WTC11 (cell line): ENCODE measurements at places on chromosomes 4 and X.

DNA sequence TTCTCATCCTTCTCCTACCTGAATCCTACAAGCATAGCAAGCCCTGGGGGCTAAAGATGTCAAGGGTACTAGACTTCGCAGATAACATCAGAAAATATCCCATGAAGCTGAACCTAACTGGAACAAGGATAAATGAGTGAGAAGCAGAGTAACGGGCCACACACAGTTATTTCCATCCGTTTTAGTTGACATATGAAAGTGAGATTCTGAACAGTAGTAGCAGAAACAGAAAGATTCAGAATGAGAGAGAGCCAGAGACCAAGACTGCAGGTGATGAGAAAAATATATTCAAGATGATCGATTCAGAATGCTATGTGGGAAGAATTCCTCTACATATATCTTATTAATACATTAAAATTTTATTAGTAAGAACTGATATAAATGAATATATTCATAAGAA is 165.1 kb downstream of the TSPAN5 start:
- no peak for DNase-seq
- H3K27me3 ChIP-seq: no peaks in the 10 kb centered on the region
- H3K36me3 ChIP-seq: no peaks in the 10 kb centered on the region
- H3K27ac ChIP-seq: no peak overlapping the region
- peaks cover 37% of the 10 kb centered on the region for H3K4me1 ChIP-seq

DNA sequence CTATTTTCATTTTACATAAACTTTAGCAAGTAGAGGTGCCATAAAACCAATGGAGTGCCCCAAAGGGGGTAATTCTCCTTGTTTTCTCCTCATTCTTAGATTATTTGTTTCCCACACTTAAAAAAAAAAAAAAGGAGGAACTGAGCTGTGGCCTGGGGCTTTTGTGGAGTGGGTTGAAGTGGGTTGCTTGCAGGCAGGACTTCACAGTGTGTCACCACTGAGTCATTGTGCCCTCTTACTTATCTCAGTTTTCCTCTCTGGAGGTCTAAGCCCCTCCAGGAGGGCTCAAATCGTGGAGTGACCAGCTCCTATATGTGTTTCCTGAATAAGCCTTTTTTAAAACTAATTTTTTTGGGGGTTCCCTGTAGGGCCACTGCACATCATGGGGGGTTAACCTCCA is 69.0 kb downstream of the SLC16A2 start:
- H3K4me1 ChIP-seq: peaks cover 55% of the 10 kb centered on the region
- H3K27ac ChIP-seq: no peak overlapping the region
- no peak for DNase-seq
- peaks cover 2% of the 10 kb centered on the region for H3K36me3 ChIP-seq
- H3K4me3 ChIP-seq: no peak overlapping the region

GRCh38 chr4:150384249-150384648 is 197.7 kb upstream of the MAB21L2 start:
- peaks cover 27% of the 10 kb centered on the region for H3K4me1 ChIP-seq
- H3K27ac ChIP-seq: peak overlapping the region; percentile 84

- H3K4me3 ChIP-seq: no peak overlapping the region
- no peaks in the 10 kb centered on the region for H3K36me3 ChIP-seq
- no peaks in the 10 kb centered on the region for H3K27me3 ChIP-seq
- H3K27ac ChIP-seq: no peak overlapping the region
- peaks cover 43% of the 10 kb centered on the region for H3K4me1 ChIP-seq
Observed at GRCh38 chrX:18548996-18549395, 122.9 kb downstream of the RS1 start.

GRCh38 chr4:5204781-5205180 is 153.5 kb downstream of the STK32B start:
- H3K27me3 ChIP-seq: peaks cover 30% of the 10 kb centered on the region
- no peak overlapping the region for H3K4me3 ChIP-seq
- peaks cover 38% of the 10 kb centered on the region for H3K36me3 ChIP-seq
- no peak for DNase-seq
- peaks cover 56% of the 10 kb centered on the region for H3K4me1 ChIP-seq

DNA sequence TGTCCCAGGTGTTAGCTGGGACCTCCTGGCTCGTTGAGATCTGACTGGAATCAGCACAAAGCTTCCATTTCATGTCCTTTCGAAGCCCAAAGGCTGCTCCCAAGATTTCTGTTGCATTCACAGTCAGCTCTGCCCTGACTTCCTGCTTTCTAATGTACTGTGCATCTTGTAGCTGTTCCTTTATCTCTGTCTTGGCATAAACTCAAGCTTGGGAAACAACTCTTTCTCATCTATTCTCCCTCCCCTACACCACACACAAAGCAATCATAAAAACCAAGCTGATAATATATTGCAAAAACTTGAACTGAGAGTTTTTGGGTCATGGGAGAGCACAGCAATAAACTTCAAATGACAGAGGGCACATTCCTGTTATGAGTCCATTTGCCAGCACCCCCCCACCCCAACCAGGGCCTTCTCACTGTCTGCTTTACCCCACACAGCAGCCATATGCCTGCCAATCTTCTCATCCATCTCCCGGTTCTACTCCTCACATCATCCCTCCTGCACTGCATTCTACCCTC is 76.3 kb downstream of the SYNPO2 start:
- no peak overlapping the region for H3K4me3 ChIP-seq
- DNase-seq: no peak
- H3K36me3 ChIP-seq: no peaks in the 10 kb centered on the region
- no peaks in the 10 kb centered on the region for H3K27me3 ChIP-seq
- H3K4me1 ChIP-seq: peaks cover 25% of the 10 kb centered on the region

- H3K4me3 ChIP-seq: no peak overlapping the region
- peak overlapping the region; percentile 73; the same call in 1 of the 2 replicates for H3K27ac ChIP-seq
- peaks cover 53% of the 10 kb centered on the region for H3K4me1 ChIP-seq
- no peaks in the 10 kb centered on the region for H3K27me3 ChIP-seq
- no peaks in the 10 kb centered on the region for H3K36me3 ChIP-seq
Observed at GRCh38 chr4:101156619-101157310, 190.6 kb downstream of the PPP3CA start.

DNA sequence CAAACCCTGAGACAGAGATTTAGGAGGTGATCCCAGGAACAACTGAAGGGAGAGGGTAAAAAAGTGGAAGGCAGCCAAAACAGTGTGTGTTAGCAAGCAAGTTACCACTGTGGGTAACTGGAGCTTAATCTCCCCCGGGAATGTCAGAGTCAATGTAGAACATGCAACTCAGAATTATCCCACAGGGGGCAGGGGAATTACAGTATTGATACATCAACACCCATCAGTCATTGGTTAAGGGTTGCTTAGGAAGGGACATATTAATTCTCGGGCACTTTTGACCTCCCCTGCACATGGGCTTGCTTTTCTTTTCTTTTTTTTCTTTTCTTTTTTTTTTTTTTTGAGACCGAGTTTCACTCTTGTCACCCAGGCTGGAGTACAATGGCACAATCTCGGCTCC is 29.3 kb downstream of the CXorf58 start:
- H3K4me1 ChIP-seq: peaks cover 2% of the 10 kb centered on the region; the same call in 1 of the 2 replicates
- no peak overlapping the region for H3K27ac ChIP-seq
- no peaks in the 10 kb centered on the region for H3K27me3 ChIP-seq
- no peaks in the 10 kb centered on the region for H3K36me3 ChIP-seq
- no peak overlapping the region for H3K4me3 ChIP-seq

- H3K36me3 ChIP-seq: no peaks in the 10 kb centered on the region
- H3K4me1 ChIP-seq: peaks cover 4% of the 10 kb centered on the region; the same call in 1 of the 2 replicates
- H3K27ac ChIP-seq: no peak overlapping the region
- no peak for DNase-seq
Observed at GRCh38 chrX:101062176-101062575, 10.3 kb upstream of the TRMT2B start.

- H3K27ac ChIP-seq: peak overlapping the region; percentile 49; the same call in 1 of the 2 replicates
- no peak for DNase-seq
- H3K4me3 ChIP-seq: peak overlapping the region; percentile 94
- peaks cover 38% of the 10 kb centered on the region for H3K4me1 ChIP-seq
- H3K27me3 ChIP-seq: no peaks in the 10 kb centered on the region
- H3K36me3 ChIP-seq: 0 out of 2 replicates have a peak, but pooled peaks cover 5% of the 10 kb centered on the region
Observed at GRCh38 chrX:46758163-46758955, 559 bp downstream of the SLC9A7 start.

- H3K4me1 ChIP-seq: peaks cover 2% of the 10 kb centered on the region
- no peak overlapping the region for H3K27ac ChIP-seq
- DNase-seq: peak; percentile 14
- no peaks in the 10 kb centered on the region; the same call in 1 of the 2 replicates for H3K27me3 ChIP-seq
- no peak overlapping the region for H3K4me3 ChIP-seq
Observed at GRCh38 chr4:81260443-81261101, 45.5 kb upstream of the PRKG2 start.

DNA sequence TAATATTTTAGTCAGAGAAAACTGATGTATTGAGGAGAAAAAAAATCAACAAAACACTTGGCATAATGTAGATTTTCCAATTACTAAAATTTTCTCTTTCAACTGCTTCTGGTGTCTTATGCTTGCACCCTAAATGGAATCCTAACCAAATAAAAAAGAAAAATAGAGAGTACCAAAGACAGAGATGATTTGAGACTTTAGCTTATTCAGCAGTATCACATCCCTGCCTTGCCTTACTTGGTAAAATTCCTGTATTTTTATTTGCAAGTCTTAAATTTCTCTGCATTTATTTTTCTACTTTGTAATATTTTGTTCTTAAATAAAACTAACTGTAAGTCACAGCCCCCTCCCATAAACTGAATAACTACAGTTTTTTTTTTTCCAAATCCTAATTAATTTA is 950.5 kb upstream of the INTU start:
- H3K4me3 ChIP-seq: no peak overlapping the region
- H3K36me3 ChIP-seq: no peaks in the 10 kb centered on the region
- DNase-seq: no peak
- H3K27ac ChIP-seq: no peak overlapping the region
- H3K27me3 ChIP-seq: no peaks in the 10 kb centered on the region

- DNase-seq: peak; percentile 36
- peak overlapping the region; percentile 99 for H3K27ac ChIP-seq
- H3K4me3 ChIP-seq: peak overlapping the region; percentile 44
- H3K4me1 ChIP-seq: peaks cover 89% of the 10 kb centered on the region
- H3K27me3 ChIP-seq: no peaks in the 10 kb centered on the region
- H3K36me3 ChIP-seq: peaks cover 9% of the 10 kb centered on the region
Observed at GRCh38 chr4:151484396-151485102, 75.6 kb downstream of the FHIP1A start.

- H3K27me3 ChIP-seq: peaks cover 91% of the 10 kb centered on the region
- H3K36me3 ChIP-seq: no peaks in the 10 kb centered on the region
- peaks cover 28% of the 10 kb centered on the region for H3K4me1 ChIP-seq
- H3K27ac ChIP-seq: no peak overlapping the region
- no peak overlapping the region for H3K4me3 ChIP-seq
Observed at GRCh38 chr4:140315970-140316369, 57.5 kb upstream of the SCOC start.
